Endothelial cell of coronary artery (primary cell): ENCODE measurements at places on chromosomes 16 and 17. TPM values are rescaled to one million over a fixed set of nuclear protein-coding genes. Genes with fewer than 3 reads are reported as not detected.

The SDR42E1 gene
- total RNA-seq = 0.36 and 0.66 TPM in 2 replicates

The SKAP1 gene
- not detected in 2 replicates for total RNA-seq

The DNASE1 gene
- 9.0 and 15.2 TPM in 2 replicates for total RNA-seq

The MON1B gene
- 9.0 and 10.6 TPM in 2 replicates for total RNA-seq

The FAM20A gene
- not detected in 2 replicates for total RNA-seq

The TAT gene
- total RNA-seq = not detected in 2 replicates

The CDYL2 gene
- 25.9 and 26.4 TPM in 2 replicates for total RNA-seq

The CYB5B gene
- 49.7 and 69.8 TPM in 2 replicates for total RNA-seq

The HSPB9 gene
- not detected in 2 replicates for total RNA-seq
